ENCODE measurements at places on chromosomes 5 and 9.

DNA sequence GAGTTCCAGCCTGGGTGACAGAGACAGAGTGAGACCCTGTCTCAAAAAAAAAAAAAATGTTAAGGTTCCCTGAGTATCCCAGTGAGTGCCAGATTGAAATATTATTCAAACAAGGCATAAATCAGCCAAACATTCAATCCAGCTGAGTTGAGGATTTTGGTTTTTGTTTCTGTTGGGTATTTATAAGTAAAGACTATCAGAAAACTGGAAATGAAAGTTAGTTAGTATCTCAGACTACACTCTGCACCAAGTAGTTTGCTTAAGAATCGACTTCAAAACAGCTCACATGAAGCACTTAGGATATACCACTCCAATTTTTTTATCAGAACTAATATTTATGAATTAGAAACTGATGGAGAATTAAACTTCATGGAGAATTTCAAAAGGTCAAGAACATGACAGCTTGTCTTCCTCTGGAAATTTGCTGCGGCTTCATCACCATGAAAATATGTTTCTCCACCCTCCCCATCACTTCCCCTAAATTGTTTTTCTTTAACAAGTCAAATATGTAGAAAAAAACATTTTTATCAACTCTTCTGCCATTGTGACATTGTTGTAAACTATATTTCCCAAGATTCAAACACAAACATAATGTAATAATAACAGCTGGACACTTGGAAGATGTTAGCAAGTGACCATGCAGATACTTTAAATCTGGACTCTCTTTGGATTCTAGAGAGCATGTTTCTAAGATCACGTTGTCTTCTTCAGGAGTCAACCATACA lies 110.0 kb upstream of the PTGER4 start:
- DNase-seq: no peak

GRCh38 chr5:88244686-88245085 lies 24.0 kb downstream of the TMEM161B start:
- no peak for DNase-seq

DNA sequence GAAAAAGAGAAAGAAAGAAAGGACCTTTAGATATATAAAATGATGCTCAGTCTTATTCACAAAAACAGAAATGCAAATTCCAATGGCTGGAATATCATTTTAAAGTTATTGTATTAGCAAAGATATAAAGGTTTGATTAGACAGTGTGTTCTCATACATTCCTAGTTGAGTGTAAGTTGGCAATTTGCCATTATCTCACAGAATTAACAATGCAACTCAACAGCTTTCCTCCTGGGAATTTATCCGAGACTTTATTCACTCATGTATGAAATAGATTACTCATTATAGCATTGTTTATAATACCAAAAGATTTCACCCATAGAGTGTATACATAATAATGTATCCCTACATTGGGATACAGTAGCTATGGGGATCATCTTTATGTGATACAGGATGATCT lies 27.1 kb upstream of the MLLT3 start:
- no peak for DNase-seq

DNA sequence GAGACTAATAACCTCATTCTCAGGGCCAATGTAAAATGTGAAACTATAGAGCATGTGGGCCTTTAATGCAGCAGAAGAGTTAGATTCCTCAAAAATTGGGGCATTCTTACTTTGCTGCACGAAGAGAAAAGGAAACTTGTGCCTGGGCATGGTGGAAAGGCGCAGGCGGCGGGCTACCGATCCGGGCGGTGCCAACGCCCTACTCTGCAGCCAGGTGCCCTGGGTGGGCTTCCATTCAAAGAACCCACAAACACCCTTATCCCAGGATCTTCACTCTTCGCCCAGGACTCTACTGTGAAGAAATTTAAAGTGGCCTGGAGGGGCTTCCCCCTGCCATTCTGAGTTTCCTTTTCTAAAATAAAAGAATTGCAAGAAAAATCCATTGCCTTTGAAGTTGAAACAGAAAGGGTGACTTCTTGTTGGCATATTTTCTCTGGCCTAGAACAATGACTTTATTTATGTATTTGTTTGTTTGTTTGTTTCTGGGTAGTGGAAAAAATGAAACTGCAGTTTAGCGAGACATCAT lies 124.9 kb downstream of the TMEM161B start:
- no peak for DNase-seq

DNA sequence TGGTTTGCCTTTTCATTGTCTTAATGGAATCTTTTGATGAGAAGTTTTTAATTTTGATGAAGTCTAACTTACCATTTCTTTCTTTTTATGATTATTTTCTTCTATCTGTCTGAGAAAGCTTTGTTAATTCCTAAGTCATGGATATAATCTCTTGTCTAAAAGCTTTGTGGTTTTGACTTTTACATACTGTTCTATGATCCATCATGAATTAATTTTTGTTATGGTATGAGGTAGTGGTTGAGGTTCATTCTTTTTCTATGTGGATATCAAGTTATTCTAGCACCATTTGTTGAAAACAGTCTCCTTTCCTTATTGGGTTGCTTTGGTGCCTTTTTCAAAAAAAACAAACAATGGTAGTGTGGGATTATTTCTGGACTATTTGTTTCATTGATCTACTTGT lies 20.4 kb downstream of the FBXO10 start:
- DNase-seq: no peak

- DNase-seq: no peak
Measured at GRCh38 chr9:112753725-112754124, 3.2 kb downstream of the SNX30 start.

- peak; percentile 96 for DNase-seq
Measured at GRCh38 chr9:128552153-128552743, at the start of gene SPTAN1. SPTAN1 (plus strand) TSS chr9:128552587; CDS start chr9:128566741, 14,154 bp downstream.
